Urothelium cell line (cell line): ENCODE measurements at places on chromosomes 1 and 21.
A peak's percentile ranks its signal among the peaks of the same experiment; 100 is the strongest.

DNA sequence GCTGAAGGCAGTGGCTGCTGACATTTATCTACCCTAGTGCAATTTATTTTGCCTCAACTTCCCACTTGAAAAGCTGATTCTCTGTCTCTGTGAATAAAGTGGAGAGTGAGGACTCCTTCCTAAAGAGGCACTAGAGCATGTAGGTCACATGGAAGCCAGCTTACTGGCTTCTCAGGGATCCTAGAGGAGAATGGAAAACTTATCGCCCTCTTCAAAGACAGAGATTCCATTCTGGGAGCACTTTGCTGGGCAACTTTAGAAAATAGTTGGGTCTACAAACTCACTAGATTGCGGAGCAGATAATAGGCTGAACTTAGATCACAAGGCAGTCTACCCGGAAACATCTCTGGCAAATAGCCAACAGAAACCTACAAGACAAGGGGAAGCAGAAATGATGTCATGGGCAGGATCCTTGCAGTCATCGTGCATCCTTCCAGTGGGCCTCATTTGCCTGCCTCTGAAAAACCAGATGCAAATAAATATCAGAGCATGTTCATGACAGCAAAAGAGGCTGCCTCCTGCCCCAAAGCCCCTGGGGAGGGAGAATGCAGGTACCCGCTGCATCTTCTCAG lies 104.8 kb upstream of the BARHL2 start:
- DNase-seq = peak; percentile 25

DNA sequence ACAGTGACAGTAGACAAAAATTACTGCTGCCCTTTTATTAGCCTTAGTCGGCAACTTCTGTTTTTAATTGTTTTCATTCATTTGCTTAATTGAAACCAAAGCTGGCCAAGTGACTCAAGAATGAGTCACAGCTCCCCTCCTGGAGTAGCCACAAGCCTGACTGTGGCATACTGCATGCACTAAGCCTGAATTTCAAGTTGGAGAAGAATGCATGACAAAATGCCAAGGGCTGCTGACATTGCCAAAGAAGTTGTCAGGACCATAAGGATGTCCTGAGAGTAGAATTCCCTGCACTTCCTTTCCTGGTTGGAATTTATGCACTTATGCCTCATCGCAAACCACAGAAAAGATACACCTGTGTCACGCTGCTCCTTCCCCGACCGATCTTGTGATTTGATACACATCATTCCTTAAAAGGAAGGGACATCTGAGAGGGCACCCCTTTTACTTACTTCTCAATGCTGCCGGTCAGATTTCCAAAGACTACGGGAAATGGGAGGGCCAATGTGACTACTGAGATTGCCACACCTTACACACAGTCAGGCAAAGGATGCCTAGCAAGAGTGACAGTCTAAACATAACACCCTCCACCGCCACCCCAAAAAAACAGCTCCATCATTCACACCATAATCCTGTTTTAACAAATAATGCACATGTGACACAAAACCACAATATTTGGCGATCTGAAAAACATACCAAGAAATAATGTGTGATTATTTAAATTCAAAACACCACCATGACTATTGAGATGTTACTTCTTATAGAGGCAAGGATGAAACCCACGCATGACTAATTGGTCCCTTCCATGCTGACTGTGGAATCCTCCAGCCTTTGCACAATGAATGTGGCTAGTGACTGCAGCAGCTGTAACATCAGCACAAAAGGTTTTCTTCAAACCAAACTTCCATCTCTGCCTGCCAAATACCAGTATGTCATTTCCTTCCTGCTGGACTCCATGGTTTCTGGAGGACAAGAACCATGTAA lies 28.2 kb downstream of the VAV3 start:
- DNase-seq = peak; percentile 85

DNA sequence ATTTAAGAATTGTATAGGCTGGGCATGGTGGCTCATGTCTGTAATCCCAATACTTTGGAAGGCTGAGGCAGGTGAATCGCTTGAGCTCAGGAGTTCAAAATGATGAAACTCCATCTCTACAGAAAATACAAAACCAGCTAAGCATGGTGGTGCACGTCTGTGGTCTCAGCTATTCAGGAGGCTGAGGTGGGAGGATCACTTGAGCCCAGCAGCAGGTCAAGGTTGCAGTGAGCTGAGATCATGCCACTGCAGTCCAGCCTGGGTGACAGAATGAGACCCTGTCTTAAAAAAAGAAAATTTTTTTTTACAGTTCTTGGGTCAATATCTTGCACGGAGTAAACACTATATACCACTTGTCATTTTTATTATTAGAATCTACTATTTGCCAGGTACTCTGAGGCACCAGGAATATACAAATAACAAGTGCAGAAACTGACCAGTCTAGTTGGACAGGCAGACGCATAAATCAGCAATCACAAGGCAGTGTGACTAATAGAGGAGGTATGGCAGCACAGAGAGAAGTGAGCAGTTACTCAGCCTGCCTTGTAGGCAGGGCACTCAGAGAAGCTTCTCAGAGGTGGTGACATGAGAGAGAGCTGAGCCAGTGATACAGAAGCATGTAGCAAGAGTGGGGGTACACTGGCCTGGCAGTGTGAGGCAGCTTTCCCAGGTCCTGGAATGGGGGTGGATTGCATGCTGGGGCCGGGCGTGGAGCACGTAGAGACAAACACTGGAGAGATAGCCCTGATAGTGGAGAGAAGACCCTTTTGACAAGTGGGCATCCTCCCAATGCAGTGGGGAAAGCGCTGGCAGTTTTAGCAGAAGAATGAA lies 8.0 kb downstream of the PHLDA3 start:
- peak; percentile 80 for DNase-seq

GRCh38 chr1:209335178-209335577 lies 248.3 kb upstream of the CAMK1G start:
- peak; percentile 67 for DNase-seq

DNA sequence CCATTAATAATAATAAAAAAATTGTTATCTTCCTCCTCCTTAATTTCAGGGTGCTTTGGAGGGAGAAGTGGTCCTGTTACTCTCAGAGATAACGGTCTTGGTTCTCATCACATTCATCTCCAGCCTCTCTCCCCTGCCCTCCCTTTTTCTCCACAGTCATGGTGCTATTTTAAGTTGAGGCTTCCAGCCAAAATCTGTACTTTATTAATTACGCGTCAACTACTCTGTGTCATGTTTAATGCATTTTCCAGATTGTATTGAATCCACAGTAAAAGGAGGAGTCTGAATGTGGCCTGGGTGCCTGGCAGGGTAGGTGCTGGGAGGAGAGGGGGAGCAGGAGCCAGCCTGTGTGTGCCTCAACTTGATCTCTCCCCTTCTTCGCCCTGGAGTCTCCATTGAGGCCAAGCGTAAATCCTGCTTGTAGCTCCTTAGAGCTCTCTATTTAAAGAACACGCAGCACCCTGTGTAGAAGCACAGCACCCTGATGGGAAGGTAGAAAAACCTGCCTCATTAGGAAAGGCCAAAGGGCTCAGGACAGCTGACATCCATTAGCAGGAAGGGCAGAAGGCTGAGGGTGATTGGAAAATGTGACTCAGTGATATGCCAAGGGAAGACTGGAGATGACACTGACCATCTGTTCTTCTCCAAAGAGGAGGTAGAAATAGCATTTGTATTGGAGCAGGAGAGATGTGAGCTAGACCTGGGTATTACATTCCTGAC lies 82.4 kb downstream of the PLXNA2 start:
- DNase-seq = no peak

GRCh38 chr1:176869577-176869976 lies 294.9 kb downstream of the ASTN1 start:
- DNase-seq = no peak

GRCh38 chr1:67890857-67891256 lies 57.6 kb upstream of the GNG12 start:
- DNase-seq = no peak

- no peak for DNase-seq
Observed at GRCh38 chr1:87129606-87130005, 199.1 kb upstream of the LMO4 start.

- no peak for DNase-seq
Observed at GRCh38 chr1:215487466-215487865, 79.6 kb upstream of the KCTD3 start.

DNA sequence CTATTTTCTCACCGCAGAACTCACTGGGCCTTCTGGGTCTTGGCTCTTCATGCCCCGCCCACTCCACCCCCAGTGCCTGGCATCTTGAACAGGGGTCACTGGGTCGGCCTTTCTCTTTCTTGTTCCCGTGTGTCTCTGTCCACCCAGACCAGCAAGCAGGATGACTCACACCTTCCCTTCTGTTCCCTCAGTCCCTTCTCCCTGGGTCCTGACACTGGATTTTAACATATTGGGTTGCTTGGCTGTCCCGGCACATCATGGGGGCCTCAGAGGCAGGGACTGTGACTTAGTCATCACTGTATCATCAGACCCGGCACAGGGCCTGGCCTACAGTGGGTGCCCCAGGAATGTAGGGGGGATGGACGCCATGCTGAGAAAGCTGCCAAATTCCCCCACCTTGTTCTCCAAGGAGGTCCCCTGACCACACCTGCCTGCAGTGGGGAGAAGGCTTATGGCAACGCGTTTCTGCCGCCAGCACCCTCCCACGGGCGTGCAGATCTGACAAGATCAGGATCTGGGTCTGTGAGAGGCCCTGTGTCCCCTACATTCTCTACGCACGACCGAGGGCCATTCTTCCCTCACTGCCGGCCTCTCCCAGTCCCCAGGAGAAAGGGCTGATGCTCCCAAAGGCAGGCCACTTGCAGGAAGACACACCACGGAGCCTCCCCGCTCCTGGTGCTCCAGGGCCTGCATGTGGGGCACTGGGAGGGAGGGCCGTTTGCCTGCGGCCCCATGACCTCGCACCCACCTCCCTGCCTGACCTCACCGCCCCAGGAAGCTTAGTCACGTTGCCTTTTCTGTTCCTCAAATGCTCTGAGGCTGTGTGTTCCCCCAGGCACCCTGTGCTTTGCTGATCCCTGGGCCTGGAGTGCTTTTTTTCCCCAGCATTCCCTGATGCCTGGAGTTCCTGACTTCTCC lies 157.2 kb upstream of the TMEM51 start:
- DNase-seq = peak; percentile 72

DNA sequence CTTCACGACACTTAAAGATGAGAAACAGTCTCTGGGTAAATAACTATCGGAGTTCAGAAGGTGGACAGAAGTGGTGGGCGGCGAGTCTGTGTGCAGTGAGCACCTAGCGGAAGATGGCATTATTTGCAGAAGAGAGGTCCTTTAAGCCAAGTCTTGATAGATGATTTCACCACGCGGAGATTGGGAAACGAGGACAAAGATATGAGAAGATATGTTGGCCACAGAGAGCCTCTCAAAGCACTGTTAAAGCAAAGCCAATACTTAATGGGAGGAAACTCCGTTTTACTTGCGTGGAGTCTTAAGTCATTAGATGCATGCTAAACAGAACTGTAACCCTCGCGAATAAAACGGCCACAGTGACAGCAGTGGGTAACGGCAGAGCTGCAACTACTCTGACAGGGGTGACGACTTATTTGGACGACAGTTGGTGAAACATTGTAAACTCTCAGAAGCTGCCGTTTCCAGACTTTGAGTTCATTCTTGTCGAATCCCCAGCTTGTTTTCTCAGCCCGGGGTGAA lies 577 bp upstream of the CEP350 start:
- peak; percentile 44 for DNase-seq

- DNase-seq = no peak
Observed at GRCh38 chr1:193308438-193308837, 122.0 kb upstream of the B3GALT2 start.

DNA sequence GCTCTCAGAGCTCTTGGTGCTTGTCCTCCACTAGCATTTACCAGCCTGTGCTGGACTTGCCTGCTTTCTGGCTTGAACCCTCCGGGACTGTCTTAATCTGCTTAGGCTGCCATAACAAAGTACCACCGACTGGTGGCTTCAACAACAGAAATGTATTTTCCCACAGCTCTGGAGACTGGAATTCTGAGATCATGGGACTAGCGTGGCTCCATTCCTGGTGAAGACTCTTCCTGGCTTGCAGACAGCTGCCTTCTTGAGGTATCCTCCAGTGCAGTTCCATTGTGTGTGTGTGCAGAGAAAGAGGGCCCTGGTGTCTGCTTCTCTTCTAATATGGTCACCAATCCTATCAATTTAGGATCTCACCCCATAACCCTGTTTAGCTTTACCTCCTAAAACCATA lies 22.0 kb upstream of the RCAN1 start:
- DNase-seq = no peak

- DNase-seq = no peak
Observed at GRCh38 chr1:12209495-12209832, 20.4 kb upstream of the VPS13D start.
